ENCODE measurements at places on chromosomes 1 and 21.

DNA sequence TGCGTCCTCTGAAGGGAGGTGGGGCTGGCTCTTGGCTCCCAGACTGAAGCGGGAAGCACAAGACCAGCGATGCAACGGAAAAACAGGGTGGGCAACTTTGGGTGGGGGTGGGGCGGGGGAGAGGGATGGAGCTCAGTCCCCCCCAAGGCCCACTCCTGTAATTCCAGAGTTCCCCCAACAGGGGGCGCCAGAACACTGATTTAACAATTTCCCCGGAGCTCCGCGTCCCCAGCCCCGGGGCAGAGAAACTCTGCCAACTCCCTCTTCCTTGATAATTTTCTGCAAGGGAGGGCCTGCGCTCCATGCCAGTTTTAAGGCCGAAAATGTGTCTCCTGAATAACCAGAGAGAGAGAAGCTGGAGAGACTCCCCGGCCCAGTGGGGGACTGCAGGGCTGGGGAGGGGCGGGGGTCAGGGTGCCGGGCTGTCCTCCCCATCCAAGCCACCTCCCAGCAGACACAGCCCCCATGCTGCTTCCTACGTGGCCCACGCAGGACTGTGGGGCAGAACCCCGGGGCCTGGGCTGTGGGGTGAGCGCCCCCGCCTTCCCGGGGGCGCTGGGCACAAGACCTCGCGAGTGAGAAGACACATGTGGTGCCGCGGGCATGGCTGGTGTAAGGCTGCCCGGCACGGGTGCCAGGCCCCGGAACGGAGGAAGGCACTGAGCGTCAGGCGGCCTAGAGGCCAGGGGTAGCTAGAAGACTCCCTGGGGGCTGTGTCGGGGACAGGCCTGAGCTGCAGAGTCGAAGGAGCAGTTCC, 51.4 kb downstream of the KIF21B start:
- DNase-seq: peak; percentile 55

DNA sequence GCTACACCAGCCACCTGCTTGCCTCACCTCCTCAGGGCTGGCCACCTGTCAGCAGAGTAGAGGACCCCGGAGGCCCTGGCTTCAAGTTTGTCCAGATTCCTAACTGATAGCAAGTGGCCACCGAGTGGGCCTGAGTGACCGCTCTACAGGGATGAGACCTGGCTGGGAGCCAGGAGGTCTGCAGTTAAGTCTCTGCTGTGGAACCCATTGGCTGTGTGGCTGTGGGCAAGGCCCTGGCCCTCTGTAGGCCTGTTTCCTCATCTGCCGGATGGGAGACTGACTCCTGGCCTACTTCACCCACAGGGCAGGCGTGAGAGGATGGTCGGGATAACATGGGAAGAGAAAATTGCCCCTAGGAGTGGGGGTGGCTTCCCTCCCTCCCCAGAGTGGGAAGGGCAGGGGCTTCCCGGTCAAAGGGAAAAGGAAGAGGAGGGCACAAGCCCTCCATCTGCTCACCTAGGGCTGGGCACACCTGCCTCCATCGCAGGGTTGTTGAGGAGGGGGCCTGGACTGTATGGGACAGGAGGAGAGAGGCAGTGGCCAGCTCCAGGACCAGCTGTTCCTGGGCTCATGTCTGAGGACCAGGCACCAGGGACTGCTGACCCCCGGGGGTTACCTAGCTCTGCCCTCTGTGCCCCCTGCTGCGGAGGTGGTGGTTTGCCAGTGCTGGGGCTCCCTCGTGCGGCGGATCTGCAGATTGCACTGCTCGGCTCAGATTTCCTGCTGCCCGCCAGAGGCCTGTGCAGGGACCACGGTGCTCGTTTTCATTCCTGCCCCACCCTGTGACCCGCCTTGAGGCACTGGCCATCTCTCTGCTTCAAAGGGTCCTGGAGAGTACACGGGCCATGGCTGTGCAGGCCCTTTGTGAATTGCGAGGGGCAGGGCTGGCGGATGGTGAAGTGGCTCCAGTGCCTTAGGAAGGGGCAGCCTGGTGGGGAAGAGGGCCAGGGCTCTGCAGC, 9.1 kb upstream of the MTFR1L start:
- peak; percentile 83 for DNase-seq

GRCh38 chr1:106268070-106268469, 788.4 kb upstream of the PRMT6 start:
- no peak for DNase-seq

DNA sequence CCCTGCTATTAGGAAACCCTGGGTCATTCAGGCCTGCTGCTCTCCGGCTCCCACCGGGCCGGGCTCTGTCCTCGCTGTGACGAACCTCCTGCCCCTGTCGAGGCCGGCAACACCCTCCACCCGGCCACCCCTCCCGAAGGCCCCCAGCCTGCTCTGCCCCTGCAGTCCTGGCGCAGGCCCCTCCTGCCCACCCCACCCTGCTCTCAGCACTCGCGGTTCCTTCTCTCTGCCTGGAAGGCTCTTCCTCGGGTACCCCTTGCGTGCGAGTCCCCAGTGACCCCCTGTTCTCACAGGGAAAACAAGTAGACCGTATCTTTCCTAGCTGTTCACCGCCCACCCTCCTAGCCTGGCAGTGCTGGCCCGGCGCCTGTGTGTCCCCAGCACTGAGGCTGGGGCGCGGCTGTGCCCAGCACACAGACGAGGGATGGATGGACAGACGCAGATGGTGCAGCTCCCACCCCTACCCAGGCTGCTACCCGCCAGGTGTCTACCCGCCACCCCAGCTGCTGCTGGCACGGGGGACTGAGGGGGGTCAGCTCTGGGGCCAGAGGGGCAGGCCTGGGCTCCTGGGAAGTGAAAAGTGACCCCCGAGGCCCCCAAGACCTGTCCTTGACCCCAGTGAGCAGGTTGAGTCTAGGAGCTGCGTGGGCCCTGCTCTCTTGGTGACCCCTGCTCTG, 3.1 kb upstream of the VWA1 start:
- DNase-seq: no peak

- DNase-seq: no peak
Observed at GRCh38 chr1:44801491-44802305, 1.5 kb downstream of the PLK3 start.

- no peak for DNase-seq
Observed at GRCh38 chr1:225451340-225451739, 23.5 kb upstream of the LBR start.

- DNase-seq: no peak
Observed at GRCh38 chr1:5125208-5125607, 470.8 kb downstream of the AJAP1 start.

DNA sequence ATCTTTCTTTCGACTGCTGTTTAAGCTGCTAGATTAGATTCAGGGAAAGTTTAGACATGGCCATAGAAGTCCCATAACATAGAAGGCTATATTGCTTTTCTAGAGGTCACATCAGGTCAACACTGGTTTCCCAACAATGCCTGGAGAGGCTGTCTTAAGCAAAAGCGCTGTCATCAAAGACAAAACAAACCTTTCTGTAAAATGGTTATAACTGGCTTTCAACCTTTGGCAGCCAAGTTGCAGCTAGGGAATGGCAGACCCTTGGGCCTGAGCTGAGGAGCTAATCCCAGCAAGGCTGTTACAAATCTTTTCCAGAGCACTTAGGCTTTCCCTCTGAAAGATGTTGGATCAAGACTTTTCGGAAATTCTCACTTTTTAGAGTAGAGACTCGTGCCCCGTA, 11.2 kb upstream of the ABCA4 start:
- no peak for DNase-seq

GRCh38 chr21:16046656-16047330, 317.0 kb downstream of the USP25 start:
- no peak for DNase-seq

DNA sequence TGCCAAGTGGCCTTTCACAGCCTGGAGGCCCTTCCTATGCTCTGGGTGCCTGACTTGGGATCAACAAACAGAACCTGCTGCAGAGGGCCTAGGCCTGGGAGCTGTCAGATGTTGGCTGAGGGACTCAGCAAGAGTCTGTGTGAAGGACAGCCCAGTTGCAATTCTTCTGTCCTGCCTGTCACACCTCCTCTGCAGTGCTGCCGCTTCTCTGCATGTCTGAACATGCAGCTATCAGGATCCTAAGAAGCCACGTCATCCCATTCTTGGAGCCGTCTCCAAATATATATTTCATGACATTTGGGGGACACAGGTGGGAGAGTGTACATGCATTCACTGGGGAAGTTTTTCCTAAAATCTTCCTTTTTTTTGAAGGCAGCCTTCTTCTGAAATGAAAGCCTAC, 8.6 kb downstream of the FCAMR start:
- DNase-seq: no peak

GRCh38 chr1:233375653-233376052, 48.1 kb downstream of the MAP3K21 start:
- DNase-seq: no peak

- DNase-seq: no peak
Observed at GRCh38 chr1:30477588-30477987, 245.8 kb downstream of the MATN1 start.

- DNase-seq: no peak
Observed at GRCh38 chr1:248787430-248787829, 31.9 kb upstream of the LYPD8 start.

- no peak for DNase-seq
Observed at GRCh38 chr1:201116091-201116490, 3.9 kb upstream of the CACNA1S start.

DNA sequence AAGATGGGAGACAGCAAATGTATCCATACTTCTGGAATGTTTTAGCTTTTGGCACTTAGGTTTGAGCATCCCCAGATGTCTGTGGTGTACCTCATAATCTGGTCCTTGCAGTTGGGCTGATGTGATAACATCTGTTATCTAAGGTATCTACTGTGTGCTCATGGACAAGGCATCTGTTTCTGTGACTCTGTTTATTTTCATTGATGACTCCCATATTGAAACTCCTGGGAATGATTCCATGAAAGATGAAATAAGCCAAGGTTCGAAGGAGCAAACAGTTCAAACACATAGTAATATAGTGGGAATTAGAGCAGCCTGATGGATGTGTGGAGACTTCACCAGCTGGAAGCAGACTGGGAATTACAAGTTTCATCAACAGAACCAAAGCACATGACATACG, 20.7 kb upstream of the TRIM45 start:
- DNase-seq: no peak

- DNase-seq: no peak
Observed at GRCh38 chr1:104467590-104467989, 717.9 kb downstream of the AMY1C start.

- no peak for DNase-seq
Observed at GRCh38 chr21:40115775-40116174, 248.5 kb downstream of the PCP4 start.

DNA sequence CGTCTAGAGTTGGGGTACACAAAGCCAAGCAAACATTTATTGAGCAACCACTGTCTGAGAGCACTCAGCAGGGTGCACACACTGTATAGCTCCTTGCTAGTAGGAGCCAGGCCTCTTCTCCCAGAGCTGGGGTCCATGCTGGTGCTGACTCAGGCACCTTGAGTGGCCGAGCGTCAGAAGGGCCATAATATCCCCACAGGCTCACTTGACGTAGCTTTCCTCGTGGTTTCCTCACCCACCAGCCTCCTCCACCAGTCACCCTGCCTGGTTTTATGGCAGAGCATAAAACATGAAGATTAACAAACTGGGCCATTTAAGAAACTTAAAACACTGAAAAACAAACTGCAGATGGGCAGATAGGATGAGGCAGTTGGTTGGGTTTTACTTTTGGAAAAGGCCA, 361.5 kb downstream of the HHAT start:
- no peak for DNase-seq

- DNase-seq: no peak
Observed at GRCh38 chr1:223331929-223332328, 32.0 kb downstream of the SUSD4 start.

- DNase-seq: no peak
Observed at GRCh38 chr1:17610713-17611112, 71.2 kb downstream of the ARHGEF10L start.

DNA sequence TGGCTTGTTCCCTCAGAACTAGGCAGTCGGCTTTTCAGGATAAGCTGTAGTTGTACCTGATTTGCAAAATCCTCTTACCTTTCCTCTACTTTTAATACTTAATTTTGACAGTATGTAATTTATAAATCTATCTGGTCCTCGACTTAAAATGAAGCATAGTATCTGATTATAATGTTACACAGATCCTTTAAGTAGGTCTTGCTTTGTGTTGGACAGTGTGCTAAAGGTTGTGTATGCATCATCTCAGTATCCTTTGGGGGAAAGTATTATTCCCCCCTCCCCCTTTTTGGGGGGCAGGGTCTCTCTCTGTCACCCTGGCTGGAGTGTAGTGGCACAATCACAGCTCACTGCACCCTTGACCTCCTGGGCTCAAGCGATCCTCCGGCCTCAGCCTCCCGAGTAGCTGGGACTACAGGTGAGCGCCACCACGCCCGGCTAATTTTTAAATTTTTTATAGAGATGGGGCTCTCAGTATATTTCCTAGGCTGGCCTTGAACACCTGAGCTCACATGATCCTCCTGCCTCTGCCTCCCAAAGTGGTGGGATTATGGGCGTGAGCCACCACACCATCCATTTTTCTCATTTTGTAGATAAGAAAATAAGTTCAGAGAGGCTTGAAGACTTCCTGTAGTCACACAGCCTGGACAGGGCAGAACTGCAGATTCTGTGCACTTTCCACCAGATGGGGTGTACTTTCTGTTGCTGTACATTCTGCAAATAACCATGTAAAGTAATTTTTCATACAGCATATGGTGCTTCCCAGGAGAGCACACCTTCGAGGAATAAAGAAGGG, 791 bp upstream of the STX6 start:
- no peak for DNase-seq
